ENCODE measurements at places on chromosomes 3 and 15.
A peak's percentile ranks its signal among the peaks of the same experiment; 100 is the strongest.

- H3K4me1 ChIP-seq: no peaks in the 10 kb centered on the region
- H3K27ac ChIP-seq: no peak overlapping the region
- DNase-seq: no peak
- H3K36me3 ChIP-seq: no peaks in the 10 kb centered on the region
- no peaks in the 10 kb centered on the region for H3K27me3 ChIP-seq
These were observed 13.9 kb upstream of the HES1 start for GRCh38 chr3:194121891-194122631.

DNA sequence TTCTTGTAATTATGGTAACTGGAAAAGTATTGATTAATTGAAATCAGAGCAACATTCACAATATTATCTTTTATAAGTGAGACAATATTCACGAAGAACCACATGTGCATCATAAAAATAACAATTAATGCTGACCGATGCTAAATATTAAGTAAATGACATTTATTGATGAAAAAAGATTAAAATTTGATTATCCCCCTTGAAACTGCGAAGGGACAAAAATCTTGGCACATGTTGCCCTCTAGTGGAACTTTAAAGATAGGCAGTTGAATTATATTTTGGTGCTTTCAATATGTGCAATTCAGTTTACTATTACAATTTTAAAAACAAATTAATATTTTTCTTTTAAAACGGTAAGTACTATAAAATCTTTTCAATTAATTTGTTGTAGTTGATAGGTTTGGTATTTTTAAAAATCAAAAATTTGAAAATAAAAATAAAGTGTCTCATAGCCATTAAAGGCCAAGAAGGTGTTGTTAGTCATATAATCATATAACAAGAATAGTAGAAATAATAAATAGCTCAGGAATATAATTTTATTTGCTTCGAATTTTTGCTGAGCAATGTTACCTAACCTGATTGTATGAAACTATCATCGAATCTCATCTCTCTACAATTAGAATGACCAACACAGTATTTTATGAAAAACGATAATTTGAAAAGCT lies 270.2 kb downstream of the ROBO1 start:
- DNase-seq: peak; percentile 22
- no peaks in the 10 kb centered on the region for H3K4me1 ChIP-seq
- H3K36me3 ChIP-seq: no peaks in the 10 kb centered on the region
- H3K27me3 ChIP-seq: no peaks in the 10 kb centered on the region
- no peak overlapping the region for H3K27ac ChIP-seq
- H3K4me3 ChIP-seq: no peak overlapping the region

DNA sequence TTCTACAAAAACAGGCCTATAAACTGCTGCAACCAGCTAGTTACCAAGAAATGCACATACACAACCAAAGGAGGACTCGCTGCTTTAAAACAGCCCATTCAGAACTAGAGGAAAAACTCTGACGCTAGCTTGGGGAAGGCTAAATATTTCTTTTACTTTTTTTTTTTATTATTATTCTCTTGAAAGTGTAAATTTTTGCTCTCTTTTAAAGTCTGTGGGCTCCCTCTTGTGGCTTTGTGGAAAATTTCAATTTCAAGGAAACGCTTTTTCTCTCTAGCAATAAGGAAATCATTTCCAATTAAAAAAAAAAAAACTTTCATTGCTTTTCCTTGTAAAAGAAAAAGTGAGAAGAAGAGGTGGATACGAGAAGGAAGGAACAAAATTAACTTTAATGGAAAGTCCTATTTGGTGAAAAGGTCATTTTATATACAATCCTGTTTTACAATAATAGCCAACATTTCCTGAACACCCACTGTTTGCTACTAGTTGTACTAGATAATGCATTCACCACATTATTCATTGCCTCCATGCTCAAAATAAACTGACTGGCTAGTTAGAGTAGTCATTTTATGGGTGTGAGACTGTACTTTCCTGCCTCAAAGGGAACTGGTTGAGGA lies 51.2 kb upstream of the SAMMSON start:
- H3K27ac ChIP-seq: no peak overlapping the region
- H3K4me1 ChIP-seq: peaks cover 10% of the 10 kb centered on the region
- DNase-seq: peak; percentile 40
- no peaks in the 10 kb centered on the region for H3K27me3 ChIP-seq

DNA sequence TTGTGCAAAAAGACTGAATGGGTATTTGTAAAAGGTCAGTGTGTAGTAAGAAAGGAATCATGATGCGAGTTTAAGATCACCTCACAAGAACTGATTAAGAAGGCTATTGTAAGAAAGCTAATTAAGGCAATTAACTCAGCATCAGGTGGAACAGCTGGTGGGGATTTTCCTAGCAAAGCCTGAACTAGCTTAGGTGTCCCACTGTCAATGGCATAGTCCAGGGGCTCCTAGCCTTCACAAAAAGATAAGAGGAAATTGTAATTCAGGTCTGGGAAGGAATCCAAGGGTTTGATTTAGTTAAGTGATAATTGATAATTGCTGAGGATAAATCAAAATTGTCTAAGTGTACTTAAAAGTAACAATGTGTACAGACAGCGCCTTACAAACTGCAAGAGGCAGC lies 901.6 kb downstream of the TUSC7 start:
- DNase-seq: peak; percentile 16
- H3K27me3 ChIP-seq: no peaks in the 10 kb centered on the region
- H3K4me1 ChIP-seq: peaks cover 13% of the 10 kb centered on the region
- no peak overlapping the region for H3K4me3 ChIP-seq
- no peaks in the 10 kb centered on the region for H3K36me3 ChIP-seq

DNA sequence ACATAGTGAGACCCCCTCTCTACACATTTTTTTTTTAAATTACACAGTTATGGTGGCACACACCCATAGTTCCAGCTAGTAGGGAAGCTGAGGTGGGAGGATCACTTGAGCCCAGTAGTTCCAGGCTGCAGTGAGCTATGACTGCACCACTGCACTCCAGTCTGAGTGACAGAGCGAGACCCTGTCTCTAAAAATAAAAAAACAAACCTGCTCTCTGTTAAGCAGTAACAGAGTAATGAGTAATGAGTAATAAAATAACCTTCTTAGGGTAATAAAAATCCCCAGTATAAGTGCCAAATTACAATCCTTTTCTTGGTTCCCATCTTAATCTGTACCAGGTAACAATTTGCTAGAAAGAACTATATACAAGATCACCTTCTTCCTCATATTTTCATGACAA lies 65.9 kb upstream of the PLXND1 start:
- peaks cover 7% of the 10 kb centered on the region for H3K36me3 ChIP-seq
- no peak overlapping the region for H3K4me3 ChIP-seq
- H3K4me1 ChIP-seq: peaks cover 20% of the 10 kb centered on the region
- DNase-seq: no peak

GRCh38 chr3:120203016-120203415 lies 82.0 kb downstream of the GPR156 start:
- no peaks in the 10 kb centered on the region for H3K27me3 ChIP-seq
- H3K4me1 ChIP-seq: peaks cover 9% of the 10 kb centered on the region
- H3K4me3 ChIP-seq: no peak overlapping the region
- H3K27ac ChIP-seq: no peak overlapping the region

DNA sequence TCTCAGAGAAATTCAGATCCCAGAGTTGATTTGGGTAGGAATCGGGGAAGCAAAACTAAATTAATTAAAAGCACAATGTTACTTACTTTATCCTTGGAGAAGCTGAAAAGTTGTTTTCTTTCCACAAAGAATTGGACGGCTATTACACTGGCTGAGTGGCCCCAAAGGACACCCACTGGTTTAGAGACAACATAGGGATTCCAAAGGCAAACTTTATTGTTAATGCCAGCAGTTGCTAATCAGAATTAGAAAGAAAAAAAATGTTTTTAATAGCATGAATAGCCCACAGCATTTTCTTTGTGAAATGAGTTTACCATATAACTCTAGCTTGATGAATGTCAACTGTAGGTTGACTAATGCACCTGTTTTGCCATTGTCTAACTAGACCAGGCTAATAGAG lies 51.7 kb downstream of the WDR49 start:
- no peaks in the 10 kb centered on the region for H3K36me3 ChIP-seq
- peaks cover 21% of the 10 kb centered on the region for H3K4me1 ChIP-seq
- H3K27ac ChIP-seq: no peak overlapping the region
- H3K4me3 ChIP-seq: no peak overlapping the region
- DNase-seq: peak; percentile 16

DNA sequence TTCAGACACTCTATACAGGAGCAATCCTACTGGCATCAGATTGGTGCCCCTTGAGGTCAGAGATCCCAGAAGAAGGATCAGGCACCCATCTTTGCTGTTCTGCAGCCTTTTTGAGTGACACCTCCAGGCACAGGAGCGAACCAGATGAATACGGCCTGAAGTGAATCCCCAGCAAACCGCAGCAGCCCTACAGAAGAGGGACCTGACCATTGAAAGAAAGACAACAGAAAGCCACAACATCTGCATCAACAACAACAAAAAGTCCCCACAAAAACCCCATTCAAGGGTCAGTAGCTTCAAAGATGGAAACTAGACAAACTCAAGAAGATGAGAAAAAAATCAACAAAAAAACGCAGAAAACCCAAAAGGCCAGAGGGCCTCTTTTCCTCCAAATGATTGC lies 130.4 kb downstream of the PPM1L start:
- H3K4me1 ChIP-seq: peaks cover 7% of the 10 kb centered on the region
- H3K27me3 ChIP-seq: no peaks in the 10 kb centered on the region
- H3K36me3 ChIP-seq: peaks cover 3% of the 10 kb centered on the region

GRCh38 chr15:70647396-70647795 lies 116.0 kb downstream of the UACA start:
- no peak for DNase-seq
- no peaks in the 10 kb centered on the region for H3K27me3 ChIP-seq
- no peak overlapping the region for H3K4me3 ChIP-seq
- no peaks in the 10 kb centered on the region for H3K36me3 ChIP-seq
- H3K27ac ChIP-seq: no peak overlapping the region

- peaks cover 4% of the 10 kb centered on the region for H3K4me1 ChIP-seq
- H3K36me3 ChIP-seq: no peaks in the 10 kb centered on the region
- no peak overlapping the region for H3K27ac ChIP-seq
- H3K4me3 ChIP-seq: no peak overlapping the region
- no peaks in the 10 kb centered on the region for H3K27me3 ChIP-seq
These were observed 154.1 kb downstream of the GREM1 start for GRCh38 chr15:32871883-32872282.

- H3K36me3 ChIP-seq: no peaks in the 10 kb centered on the region
- no peak overlapping the region for H3K4me3 ChIP-seq
- peaks cover 11% of the 10 kb centered on the region for H3K4me1 ChIP-seq
- no peak overlapping the region for H3K27ac ChIP-seq
- DNase-seq: no peak
- no peaks in the 10 kb centered on the region for H3K27me3 ChIP-seq
These were observed 76.6 kb downstream of the SRGAP3 start for GRCh38 chr3:9172851-9173321.

DNA sequence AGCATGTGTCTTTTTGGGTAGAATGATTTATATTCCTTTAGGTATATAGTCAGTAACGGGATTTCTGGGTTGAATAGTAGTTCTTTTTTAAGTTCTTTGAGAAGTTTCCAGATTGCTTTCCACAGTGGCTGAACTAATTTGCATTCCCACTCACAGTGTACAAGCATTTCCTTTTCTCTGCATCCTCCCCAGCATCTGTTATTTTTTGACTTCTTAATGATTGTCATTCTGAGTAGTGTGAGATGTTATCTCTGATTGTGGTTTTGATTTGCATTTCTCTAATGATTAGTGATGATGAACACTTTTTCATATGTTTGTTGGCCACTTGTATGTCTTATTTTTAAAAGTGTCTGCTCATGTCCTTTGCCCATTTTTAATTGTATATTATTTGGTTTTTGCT lies 337.6 kb downstream of the EFHB start:
- H3K27ac ChIP-seq: no peak overlapping the region
- no peaks in the 10 kb centered on the region for H3K4me1 ChIP-seq
- H3K4me3 ChIP-seq: no peak overlapping the region
- H3K27me3 ChIP-seq: no peaks in the 10 kb centered on the region
- no peaks in the 10 kb centered on the region for H3K36me3 ChIP-seq

DNA sequence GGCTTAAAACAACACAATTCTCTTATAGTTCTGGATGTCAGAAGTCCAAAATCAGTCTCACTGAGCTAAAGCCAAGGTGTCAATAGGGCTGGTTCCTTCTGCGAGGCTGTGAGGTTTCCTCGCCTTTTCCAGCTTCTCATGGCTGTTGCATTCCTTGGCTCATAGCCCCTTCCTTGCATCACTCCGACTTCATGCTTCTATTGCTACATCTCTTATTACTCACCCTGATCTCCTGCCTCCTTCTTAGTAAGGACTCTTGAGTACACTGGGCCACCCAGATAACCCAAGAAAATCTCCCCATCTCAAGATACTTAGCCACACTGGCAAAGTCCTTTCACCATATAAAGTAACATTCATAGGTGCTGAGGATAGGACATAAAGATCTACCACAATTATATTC lies 193.9 kb downstream of the ADAMTS17 start:
- no peaks in the 10 kb centered on the region for H3K4me1 ChIP-seq
- no peak overlapping the region for H3K27ac ChIP-seq
- H3K27me3 ChIP-seq: no peaks in the 10 kb centered on the region
- H3K4me3 ChIP-seq: no peak overlapping the region
- H3K36me3 ChIP-seq: no peaks in the 10 kb centered on the region

DNA sequence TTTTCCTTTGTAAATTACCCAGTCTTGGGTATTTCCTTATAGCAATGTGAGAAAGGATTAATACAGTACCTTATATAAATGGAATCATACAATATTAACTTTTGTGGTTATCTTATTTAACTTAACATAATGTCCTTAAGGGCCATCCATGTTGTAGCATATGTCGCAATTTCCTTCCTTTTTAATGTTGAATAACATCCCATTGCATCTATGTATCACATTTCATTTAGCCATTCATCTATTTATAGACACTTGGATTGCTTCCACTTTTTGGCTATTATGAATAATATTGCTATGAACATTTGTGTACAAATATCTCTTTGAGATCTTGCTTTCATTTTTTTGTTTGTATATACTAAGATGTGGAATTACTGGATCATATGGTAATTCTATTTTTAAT lies 342.2 kb downstream of the PDCD6IP start:
- no peaks in the 10 kb centered on the region for H3K27me3 ChIP-seq
- DNase-seq: no peak
- no peak overlapping the region for H3K4me3 ChIP-seq
- H3K27ac ChIP-seq: no peak overlapping the region
- no peaks in the 10 kb centered on the region for H3K36me3 ChIP-seq
- peaks cover 1% of the 10 kb centered on the region for H3K4me1 ChIP-seq

DNA sequence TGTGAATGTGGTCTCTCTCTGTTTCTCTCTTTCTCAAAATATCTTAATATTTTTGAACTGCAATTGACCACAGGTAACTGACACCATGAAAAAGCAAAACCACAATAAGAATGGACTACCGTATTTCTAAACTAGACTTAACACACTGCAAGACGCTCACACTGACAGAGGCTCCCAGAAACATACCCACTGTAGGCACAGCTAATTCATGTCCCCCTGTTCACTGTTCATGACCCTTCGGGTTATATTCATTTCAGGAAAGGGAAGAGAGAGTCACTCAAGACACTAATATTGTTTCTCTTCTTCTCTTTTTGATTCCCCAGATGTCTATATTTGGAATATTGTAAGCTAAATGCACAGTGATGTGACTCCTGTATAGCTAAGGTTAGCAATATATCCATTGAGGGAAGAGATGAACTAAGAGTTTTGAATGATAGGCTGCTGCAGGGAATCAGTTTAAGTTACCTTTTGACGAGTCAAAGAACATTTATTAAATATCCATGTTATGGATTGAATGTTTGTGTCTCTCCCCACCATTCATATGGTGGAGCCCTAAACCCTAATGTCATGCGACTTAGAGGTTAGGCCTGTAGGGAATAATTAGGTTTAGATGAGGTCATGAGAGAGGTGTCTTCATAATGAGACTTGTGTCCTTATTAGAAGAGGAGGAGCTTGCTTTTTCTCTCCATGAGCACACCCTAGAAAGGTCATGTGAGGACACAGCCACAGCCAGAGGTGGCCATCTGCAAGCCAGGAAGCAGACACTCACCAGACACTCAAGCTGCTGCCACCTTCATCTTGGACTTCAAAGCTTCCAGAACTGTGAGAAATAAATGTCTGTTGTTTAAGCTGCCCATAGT lies 216.6 kb upstream of the GRM7 start:
- H3K36me3 ChIP-seq: no peaks in the 10 kb centered on the region
- no peak overlapping the region for H3K4me3 ChIP-seq
- H3K27me3 ChIP-seq: no peaks in the 10 kb centered on the region
- H3K27ac ChIP-seq: no peak overlapping the region
- peaks cover 22% of the 10 kb centered on the region for H3K4me1 ChIP-seq
